ENCODE measurements at places on chromosomes 7 and 10.

GRCh38 chr10:124715439-124715838 lies 28.7 kb downstream of the FAM53B start:
- no peak for DNase-seq

DNA sequence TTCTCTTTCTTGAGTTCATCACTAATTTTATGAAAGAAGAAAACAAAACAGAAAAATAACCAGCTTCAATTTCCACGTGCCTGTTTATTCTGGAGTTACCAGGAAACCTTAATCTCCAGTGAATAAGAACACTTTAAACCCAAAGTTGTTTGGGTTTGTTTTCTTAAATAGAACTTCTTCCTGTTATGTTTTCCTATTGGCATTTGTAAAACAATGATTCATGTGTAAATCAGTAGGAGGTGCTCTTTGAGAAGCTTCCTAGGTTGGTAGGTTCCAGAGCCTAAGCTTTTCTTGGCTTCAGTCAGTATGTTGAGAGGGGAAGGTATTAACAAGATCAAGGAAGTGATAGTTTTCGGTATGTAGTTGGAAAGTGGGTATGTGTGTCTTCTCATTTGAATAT lies 119.0 kb downstream of the BICC1 start:
- DNase-seq: no peak

GRCh38 chr10:132916421-132916841 lies 25.9 kb downstream of the CFAP46 start:
- DNase-seq: no peak

- no peak for DNase-seq
These were observed 16.8 kb downstream of the SFRP4 start for GRCh38 chr7:37899712-37900247.

GRCh38 chr10:45180946-45181875 lies 134.2 kb downstream of the OR13A1 start:
- DNase-seq: no peak

DNA sequence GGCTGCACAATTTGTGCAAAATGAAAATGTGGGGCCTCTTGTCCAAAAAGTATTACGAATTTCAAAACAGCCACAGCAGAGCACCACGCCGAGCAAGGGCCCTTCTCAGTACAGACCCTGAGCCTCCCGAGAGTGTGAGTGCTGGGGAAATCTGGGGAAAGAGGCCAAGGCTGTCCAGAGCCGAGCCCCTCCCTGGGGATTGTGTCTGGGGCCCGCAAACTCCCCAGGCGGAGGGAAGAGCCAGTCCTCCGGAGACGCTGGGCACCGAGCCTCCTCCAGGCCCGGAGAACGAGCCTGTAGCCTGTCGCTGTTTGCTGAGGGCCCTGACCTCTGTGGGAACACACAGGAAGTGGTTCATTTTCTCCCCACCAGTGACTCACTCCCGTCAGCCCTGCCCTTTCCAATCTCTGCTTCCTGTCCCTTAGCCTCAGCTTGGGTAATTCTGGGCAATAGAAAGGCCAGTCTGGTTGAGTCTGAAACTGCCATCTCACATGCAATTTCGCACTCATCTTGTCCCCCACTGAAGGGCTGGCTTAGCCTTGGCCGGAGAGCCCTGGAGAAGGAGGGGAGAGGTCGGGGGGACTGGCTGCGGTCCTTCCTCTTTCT lies 19.5 kb upstream of the GNA12 start:
- peak; percentile 89 for DNase-seq

DNA sequence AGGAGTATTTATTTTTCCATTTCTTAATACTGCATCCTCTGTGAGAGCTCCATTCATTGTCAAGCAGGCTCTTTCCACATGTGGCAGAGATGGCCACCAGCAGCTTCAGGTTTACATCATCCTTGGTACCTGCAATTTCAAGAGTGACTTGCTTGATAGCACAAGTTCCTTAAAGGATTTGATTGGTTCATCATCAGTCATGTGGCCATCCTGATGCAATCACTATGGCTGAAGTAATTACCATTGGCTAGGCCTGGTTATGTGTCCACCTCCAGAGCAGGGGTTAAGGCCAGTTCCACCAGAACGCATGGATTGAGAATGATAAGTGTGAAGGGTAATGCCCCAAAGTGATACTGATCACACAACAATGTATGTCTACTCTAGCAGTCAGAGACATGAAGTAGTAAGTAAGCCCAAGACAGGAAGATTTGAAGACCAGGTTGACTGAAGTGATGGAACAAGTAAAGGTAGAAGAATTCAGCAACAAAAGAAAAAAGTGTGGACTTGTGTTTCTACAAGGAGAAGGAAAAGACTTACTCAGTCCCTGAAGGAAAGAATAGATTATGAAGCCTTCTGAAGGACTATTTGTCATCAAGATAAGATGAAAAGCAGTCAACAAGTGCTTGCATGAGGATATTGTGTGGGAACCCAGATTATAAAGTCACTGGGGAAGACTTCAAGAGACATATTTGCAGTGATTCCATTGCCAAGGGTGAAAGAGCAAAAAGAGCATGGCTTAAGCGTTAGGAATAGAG lies 26.4 kb upstream of the PRKAR2B start:
- no peak for DNase-seq

DNA sequence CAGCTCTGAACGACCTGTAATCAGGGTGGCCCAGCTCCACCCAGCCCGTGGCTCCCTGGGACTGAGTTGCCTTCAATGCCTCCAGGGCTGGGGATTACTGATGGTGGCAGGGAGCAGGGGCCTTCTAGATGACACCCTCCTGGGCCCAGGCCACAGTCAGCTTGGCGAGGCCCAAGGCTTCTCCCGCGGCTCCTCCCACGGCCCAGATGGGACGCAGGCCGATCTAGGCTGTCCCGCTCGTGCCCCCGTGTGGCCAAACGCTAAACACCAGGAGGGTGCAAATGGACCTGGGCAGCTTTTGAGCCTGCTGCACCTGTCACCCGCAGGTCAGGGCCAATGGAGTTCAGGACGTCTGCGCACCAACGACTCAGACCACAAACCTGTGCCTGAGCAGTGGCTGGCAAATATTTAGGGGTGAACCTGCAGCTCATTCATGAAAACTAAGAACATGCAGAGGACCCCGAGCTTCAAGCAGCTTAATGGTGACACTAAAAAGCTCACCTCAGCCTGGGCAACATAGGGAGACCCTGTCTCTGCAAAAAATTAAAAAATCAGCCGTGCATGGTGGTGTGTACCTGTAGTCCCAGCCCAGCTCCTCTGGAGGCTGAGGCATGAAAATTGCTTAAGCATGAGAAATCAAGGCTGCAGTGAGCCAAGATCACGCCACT lies 43.2 kb downstream of the ASB13 start:
- peak; percentile 91 for DNase-seq

GRCh38 chr10:75505293-75505692 lies 73.9 kb downstream of the LRMDA start:
- DNase-seq: no peak

DNA sequence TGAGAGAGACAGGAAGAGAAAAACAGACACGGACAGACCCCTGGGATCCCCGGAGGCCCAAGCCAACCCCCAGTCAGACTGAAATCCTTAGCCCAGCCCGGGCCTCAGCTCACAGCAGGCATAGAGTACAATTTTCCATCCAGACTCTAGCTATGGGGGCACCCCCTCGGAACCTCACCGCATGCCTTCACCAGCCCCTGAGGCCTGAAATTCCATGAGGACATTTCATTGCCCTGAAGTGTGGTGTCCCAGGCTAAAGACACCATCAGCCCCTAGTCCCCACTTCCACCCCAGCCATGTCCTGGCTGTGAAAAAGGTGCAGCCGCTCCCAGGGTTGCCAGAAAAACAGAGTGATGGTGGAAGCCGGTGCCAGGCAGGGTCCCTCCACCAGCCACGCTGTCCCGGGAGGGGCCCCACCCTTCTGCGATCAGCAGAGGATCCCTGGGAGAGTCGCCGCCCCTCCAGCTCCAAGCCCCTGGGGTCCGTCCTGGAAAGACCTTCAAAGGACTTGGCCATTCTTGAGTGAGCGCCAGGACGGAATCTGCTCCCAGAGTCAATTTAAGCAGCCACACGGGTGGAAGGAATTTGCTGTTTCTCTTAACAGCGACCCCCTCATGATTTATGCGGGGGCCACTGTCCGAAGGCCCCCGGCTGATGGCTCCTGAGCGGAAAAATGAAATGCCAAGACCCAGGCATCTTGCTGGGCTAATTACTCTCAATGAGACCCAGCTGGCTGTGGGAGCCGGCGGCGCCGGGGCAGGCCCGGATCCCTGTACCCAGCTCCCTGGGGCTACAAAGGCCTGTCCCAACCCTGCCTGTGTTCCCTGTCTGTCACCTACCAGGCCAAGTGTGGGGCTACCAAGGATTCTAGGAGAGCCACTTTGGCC lies 23.2 kb downstream of the MYL10 start:
- DNase-seq: no peak

- no peak for DNase-seq
These were observed 288.4 kb downstream of the SNX13 start for GRCh38 chr7:17651863-17652385.

- DNase-seq: no peak
These were observed 138.0 kb downstream of the FRMD4A start for GRCh38 chr10:14192746-14193145.

DNA sequence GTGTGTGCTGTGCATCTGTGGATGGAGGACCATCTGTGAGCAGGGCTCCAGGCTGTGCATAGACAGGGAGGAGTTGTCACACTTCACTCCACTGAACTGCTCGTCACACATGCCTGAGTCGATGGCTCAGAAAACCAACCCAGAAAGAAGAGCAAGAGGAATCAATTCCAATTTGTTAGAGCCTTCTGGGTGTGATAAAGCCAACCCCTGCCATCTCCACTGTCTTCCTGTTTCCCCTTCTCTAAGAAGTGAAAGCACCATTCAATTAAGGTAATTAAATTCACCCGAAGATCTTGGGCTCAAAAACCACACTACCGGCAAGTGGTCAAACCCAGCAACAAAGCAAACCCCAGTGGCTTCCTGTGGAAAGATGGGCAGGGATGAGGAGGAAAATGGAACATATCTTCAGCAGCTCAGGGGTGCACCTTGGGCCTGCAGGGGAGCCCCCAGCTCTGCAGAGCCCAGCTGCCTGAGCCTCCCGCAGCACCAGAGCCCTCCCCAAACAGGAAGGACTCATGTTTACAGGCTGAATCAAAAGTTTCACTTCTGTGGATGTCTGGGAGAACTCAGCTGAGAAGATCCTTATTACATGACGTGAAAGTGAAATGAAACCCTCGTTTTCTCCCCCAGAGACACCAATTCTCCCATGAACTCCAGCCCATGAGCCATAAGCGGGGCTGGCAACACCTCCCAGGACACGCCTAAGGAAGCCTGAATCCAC lies 10.9 kb downstream of the C10orf71 start:
- no peak for DNase-seq

DNA sequence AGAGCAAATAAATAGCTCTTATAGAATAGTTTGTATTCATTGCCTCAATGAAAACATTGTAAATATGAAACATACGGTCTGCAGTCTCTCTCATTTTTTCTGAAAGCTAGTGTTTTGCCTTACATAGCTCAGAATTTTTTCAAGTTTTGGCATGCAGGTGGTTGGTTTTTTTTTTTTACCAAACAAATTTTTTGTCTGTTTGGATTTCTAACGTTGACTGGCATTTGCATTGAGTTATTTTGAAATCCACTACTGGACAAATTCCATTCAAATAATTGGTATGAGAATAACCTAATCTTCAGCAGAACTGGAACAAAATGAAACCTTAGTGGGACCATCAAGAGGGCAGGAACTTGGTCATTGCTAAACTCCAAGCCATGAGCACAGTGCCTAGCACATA lies 107.6 kb upstream of the SAMD8 start:
- DNase-seq: no peak

DNA sequence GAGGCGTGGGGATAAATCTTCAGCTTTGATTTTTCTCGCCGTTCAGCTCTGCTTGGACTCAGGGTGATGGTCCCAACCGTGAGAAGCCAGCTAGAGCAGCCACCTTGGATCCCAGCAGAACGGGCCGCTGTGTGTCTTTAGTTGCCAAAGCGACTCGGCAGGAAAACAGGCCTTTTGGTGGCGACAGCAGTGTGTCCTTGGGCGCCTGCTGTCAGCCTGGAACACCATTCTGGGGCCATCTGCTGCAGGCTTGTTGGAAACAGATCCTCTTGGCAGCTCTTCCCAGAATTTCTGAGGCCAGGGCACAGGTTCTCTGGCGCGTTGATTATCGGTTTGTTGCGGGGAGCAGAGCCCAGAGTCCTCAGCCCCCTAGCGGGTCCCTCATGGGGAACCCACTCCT lies 97.6 kb downstream of the CUX1 start:
- DNase-seq: no peak

- peak; percentile 59 for DNase-seq
These were observed 1.1 kb upstream of the HOXA1 start for GRCh38 chr7:27096768-27097514.

DNA sequence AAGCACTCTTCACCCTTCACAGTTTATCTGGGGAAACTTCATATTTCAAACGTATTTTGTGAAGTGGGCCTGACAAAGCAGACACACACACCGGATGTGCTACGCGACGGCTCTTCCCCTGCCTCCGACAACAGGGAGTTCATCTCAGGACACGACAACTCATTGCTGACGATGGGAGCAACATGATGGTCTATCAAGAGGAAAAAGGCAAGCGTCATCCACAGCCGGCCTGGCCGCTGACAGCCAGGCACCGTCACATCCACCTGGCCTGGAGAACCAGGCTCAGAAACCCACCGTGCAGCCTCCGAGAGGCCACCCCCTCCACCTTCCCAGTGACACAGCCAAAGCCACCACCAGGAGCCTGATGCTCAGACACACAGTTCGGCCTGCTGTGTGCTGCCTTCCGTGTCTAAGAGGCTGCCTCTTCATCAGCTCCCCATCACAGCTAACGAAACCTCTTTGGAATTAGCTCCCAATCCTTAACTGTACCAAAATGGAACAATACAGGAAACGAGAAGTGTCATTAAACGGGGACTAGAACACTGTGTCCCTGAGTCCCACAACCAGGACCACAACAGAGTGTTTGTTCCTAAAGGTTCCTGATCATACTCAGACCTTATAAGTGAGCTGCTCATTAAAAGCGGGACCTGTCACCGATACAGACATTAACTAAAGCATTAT lies 76.7 kb downstream of the SFMBT2 start:
- DNase-seq: no peak

- no peak for DNase-seq
These were observed 282.0 kb upstream of the AKR1E2 start for GRCh38 chr10:4543938-4544533.

- DNase-seq: no peak
These were observed 14.5 kb downstream of the LSMEM1 start for GRCh38 chr7:112495156-112495788.

- DNase-seq: no peak
These were observed 39.8 kb downstream of the RGS10 start for GRCh38 chr10:119502618-119503155.

GRCh38 chr7:65230231-65230630 lies 143.4 kb upstream of the ZNF92 start:
- DNase-seq: no peak

DNA sequence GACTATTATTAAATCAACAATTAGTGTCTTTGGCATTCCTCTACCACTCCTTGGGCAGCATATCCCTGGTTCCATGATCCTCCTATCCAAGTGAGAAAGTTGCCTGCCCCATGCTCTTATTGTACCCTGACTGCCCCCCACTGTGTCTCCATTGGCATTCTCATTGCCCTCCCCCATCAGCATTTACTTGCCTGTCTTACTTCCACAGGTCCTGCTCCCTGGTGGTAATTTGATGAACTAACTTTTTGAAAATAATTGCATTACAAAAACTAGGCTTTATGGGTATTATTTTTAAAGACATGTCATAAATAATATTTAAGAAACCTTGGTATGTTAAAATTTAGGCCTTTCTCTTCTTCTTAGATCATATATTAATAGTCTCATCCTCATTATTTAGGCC lies 346.4 kb downstream of the PCLO start:
- no peak for DNase-seq

Measured in activated CD8-positive, alpha-beta memory T cell treated with anti-CD3 and anti-CD28 coated beads for 24 hours (primary cell).